ENCODE measurements at places on chromosomes 3 and 15. TPM values are rescaled to one million over a fixed set of nuclear protein-coding genes. Genes with fewer than 3 reads are reported as not detected.

The TMEM39A gene
- 29.3 TPM for total RNA-seq

DNA sequence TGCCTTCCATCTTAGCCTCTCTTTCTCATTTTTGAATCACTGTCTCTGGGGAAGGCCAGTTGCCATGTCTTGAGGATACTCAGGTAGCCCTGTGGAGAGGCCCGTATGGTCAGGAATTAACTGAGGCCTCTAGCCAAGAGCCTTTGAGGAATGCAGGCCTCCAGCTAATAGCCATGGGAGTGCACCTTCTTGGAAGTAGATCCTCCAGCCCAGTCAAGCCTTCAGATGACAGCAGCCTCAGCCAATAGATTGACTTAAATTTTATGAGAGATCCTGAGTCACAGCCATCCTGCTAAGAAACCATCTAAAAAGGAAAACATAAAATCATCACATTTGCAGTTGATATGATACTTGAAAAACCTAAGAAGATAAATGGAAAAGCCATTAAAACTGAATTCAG lies 112.5 kb upstream of the BNIP2 start:
- H3K4me1 ChIP-seq, result no peaks in the 10 kb centered on the region
- no peaks in the 10 kb centered on the region for H3K36me3 ChIP-seq
- no peak overlapping the region for H3K27ac ChIP-seq
- DNase-seq, result no peak

DNA sequence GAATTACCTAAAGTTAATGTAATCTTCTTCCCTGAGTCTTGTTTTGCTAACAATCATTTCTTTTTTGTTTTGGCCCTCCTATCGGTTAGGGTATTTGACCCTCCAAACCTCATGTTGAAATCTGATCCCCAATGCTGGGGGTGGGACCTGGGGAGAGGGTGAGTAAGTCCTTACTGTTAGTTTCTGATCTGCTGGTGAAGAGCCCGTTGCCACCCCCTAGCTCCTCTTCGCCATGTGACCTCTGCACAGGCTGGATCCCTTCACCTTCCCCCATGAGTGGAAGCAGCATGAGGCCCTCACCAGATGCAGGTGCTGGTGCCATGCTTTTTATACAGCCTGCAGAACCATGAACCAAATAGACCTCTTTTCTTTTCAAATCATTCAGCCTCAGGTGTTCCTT lies 62.8 kb upstream of the ADCY5 start:
- H3K36me3 ChIP-seq, result peaks cover 24% of the 10 kb centered on the region
- H3K27me3 ChIP-seq, result no peaks in the 10 kb centered on the region
- H3K4me3 ChIP-seq, result no peak overlapping the region
- no peaks in the 10 kb centered on the region for H3K4me1 ChIP-seq

The TERC gene
- 45.8 TPM for total RNA-seq

The CYP19A1 gene
- 5.0 TPM for total RNA-seq

DNA sequence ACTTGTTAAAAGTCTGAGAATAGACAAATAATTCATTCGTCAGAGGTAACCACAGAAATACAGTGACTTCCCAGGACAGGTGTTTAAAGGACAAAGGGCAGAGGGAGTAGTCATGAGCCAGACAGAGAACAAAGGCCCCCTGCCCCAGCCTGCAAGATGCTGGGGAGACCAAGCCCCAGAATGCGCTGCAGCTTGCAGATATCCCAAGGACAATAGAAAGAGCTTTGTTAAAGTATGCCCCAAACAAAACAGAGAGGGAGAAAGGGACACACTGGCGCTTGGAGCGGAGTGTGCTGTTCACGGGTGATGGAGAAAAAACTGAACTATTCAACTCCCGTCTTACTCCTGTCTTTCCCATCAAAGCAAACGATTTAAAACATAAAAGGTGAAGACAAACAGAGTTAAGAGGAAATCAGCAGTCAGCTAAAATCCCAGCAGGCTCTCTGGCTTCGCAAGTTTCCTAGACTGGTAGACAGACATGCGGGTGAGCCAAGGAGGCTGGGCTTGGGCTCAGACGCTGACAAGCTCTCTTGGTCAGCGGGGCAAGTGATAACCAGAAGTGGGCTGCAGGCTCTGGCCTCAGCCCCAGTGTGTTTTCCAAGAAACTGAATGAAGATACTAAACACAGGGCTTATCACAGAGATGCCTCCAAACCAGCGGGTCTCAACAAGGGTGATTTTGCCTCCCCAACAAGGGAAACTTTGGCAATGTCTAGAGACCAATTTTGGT lies 130.1 kb downstream of the UACA start:
- no peak for DNase-seq
- H3K27me3 ChIP-seq, result no peaks in the 10 kb centered on the region
- no peak overlapping the region for H3K27ac ChIP-seq
- H3K36me3 ChIP-seq, result no peaks in the 10 kb centered on the region
- H3K4me3 ChIP-seq, result no peak overlapping the region

DNA sequence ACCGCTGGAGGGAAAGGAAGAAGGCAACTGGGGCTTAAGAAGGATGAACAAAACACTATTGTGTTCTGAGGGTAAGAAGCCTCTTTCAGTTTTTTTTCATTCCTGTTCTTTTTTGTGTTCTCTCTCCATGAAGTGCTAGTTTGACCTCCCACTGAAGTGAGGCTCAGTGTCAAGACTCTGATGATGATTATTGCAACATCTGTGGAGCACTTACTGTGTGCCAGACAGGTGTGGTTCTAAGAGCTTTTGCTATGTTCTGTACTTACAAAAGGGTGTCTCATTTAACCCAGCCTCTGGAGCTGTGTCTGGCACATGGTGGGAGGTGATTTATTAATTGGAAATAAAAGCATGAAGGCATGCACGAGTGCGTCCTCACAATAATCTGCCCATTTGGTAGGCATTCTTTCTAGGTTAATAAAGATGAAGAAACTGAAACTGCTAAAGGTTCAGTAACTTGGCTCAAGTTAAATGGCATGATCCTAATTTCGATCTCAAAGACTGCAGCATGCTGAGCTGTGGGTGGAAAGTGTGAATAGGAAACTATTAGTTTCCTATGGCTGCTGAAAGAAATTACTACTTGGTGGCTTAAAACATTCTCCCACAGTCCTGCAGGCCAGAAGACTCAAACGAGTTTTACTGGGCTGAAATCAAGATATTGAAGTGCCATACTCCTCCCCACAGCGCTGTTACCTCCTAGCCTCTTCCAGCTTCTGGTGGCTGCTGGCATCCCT lies 38.5 kb upstream of the VEPH1 start:
- no peaks in the 10 kb centered on the region for H3K36me3 ChIP-seq
- H3K27me3 ChIP-seq, result no peaks in the 10 kb centered on the region
- H3K4me1 ChIP-seq, result peaks cover 23% of the 10 kb centered on the region
- DNase-seq, result no peak
- no peak overlapping the region for H3K4me3 ChIP-seq

DNA sequence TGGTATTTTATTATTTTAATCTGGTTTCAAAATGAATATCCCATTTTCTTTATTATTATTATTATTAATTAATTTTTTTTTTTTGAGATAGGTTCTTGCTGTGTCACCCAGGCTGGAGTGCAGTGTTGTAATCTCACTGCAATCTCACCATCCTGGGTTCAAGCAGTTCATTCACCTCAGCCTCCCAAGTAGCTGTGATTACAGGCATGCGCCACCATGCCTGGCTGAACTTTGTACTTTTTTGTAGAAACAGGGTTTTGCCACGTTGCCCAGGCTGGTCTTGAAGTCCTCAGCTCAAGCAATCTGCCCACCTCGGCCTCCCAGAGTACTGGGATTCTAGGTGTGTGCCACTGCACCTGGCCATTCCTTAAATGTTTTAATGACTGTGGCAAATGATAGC lies 28.6 kb downstream of the DAG1 start:
- H3K36me3 ChIP-seq, result no peaks in the 10 kb centered on the region
- H3K27ac ChIP-seq, result no peak overlapping the region
- no peak for DNase-seq
- peaks cover 24% of the 10 kb centered on the region for H3K4me1 ChIP-seq

- H3K36me3 ChIP-seq, result peaks cover 4% of the 10 kb centered on the region
- DNase-seq, result no peak
- no peak overlapping the region for H3K27ac ChIP-seq
- H3K4me3 ChIP-seq, result no peak overlapping the region
Measured at GRCh38 chr3:37130984-37131859, 43.2 kb downstream of the LRRFIP2 start.

GRCh38 chr3:11305509-11305908 lies 33.3 kb downstream of the ATG7 start:
- H3K27ac ChIP-seq, result no peak overlapping the region
- no peak overlapping the region for H3K4me3 ChIP-seq
- peaks cover 10% of the 10 kb centered on the region for H3K4me1 ChIP-seq
- DNase-seq, result no peak
- peaks cover 65% of the 10 kb centered on the region for H3K36me3 ChIP-seq

The ITPKA gene
- not detected for total RNA-seq

The PROK2 gene
- total RNA-seq, result not detected

DNA sequence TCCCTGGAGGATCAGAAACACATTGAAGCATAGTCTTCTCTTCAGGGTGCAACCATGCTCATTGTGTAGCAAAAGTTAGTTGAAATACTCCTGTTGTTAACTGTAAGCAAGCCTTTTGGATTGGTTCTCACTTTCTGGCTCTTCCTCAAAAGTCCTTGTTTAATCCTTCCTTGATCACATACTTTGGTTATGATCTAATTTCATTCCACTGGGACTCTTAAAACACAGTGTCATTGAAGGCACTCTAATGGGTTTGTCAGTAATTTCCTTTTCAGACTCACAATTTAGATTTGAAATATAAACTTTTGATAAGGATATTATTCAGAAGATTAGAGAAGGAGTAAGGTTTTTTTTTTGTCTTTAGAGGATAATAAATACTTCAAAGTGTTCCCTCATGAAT lies 451.7 kb upstream of the SGO1 start:
- no peaks in the 10 kb centered on the region for H3K36me3 ChIP-seq
- no peaks in the 10 kb centered on the region for H3K27me3 ChIP-seq
- H3K4me3 ChIP-seq, result no peak overlapping the region
- no peak overlapping the region for H3K27ac ChIP-seq

DNA sequence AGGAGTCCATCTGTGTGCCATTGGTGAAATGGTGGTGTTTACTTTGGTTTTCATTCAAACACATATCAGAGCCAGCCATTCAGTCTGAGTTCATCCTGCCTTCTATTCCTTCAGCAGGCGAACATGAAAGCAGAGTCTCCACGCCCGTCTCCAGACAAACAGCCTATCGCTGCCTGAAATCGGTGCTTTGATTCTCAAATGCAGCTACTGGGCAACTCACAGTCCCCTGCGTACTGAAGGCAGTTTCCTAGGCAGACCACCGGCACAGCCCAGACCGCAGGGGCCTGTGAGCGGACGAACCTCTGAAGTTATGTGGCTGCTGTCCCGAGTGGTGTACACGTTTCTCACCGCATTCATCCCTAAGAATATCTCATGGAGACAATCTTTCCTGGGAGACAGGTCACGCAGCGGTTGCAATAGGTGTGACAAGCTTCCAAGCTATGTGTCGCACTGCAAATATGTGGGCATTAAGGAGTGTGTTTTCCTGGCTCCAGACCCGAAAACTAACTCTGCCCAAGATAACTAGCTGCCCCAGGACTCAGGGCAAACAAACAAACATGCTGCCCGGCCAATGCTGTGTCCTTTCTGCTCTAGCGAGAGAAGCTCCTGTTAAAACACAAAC lies 16.9 kb upstream of the RYR3 start:
- DNase-seq, result no peak
- H3K27me3 ChIP-seq, result no peaks in the 10 kb centered on the region
- no peak overlapping the region for H3K27ac ChIP-seq
- H3K36me3 ChIP-seq, result no peaks in the 10 kb centered on the region
- no peak overlapping the region for H3K4me3 ChIP-seq

The ADAMTS17 gene
- 4.2 TPM for total RNA-seq

- H3K4me3 ChIP-seq, result peak overlapping the region; percentile 76
- H3K36me3 ChIP-seq, result no peaks in the 10 kb centered on the region
- DNase-seq, result peak; percentile 74
- peak overlapping the region; percentile 90 for H3K27ac ChIP-seq
- no peaks in the 10 kb centered on the region for H3K27me3 ChIP-seq
Measured at GRCh38 chr3:136818191-136818768, 646 bp upstream of the SLC35G2 start.

DNA sequence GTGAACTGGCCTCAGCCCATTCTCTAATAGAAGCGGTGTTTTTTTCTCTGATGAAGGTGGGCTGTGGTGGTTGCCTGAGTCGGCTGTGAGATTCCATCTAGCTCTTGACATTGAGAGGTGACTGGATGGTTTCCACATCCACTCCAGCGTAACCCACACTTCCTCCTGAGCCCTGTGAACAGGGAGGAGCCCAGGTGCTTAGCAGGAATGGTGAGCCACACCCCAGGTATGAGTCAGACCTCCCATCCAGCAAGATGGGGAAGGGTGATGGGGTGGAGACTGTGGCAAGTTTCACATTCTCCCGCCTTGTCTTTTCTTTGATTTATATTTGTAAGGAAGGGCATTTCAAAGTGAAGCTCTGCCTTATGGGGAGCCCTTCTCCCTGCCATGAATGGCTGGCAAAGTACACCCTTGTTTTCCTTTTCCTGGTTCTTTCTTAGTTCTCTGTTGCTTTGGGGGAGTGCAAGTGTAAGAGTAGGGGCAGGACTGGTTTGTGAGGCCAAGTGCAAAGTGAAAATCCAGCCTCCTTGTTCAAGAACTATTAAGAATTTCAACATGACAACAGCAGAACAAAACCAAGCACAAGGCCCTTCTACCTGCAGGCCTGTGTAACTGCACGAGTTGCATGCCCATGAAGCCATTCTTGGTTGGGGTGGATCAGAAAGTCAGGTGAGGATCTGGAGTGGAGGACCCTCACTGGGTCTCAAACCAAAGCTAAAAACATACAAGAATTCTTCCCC lies 4.6 kb upstream of the TPRG1 start:
- peak overlapping the region; percentile 81 for H3K27ac ChIP-seq
- H3K4me3 ChIP-seq, result no peak overlapping the region
- no peaks in the 10 kb centered on the region for H3K36me3 ChIP-seq

DNA sequence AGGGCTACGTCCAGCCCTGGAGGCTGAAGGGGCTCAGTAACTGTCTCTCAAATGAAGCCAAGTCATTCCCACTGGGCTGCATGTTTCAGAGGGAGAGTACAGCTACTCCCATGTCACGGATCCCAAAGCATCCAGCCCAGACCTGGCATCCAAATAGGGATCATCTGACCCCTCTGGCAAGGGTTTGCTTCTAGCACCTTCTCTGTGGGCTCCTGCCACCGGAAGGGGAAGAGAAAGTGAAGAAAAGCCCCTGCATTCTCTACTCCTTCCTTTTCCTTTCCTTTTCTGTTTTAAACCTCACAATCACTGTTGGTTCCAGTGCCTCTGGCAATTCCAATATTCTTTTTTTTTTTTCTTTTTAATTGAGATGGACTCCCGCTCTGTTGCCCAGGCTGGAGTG lies 64.5 kb upstream of the CTSH start:
- no peaks in the 10 kb centered on the region for H3K27me3 ChIP-seq
- DNase-seq, result no peak
- no peaks in the 10 kb centered on the region for H3K36me3 ChIP-seq
- H3K27ac ChIP-seq, result no peak overlapping the region
- no peak overlapping the region for H3K4me3 ChIP-seq

DNA sequence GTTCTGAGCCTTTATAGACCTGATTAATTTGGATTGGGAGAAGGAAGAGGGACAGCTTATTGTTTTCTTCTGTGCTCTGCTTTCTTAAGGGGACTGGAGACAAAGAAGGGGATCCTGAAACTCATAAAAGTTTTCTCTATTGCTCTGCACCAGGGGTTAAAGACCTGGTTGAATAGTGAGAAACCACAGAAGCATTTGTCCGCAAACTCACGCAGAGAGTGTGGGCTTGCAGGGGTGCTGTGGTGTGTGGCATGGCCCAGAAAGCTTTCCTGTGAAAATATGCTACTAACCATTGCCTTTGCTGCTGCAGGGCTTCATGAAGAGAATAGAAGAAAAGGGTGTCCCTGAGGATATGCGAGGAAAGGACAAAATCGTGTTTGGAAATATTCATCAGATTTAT lies 73.1 kb upstream of the UMPS start:
- H3K36me3 ChIP-seq, result peaks cover 18% of the 10 kb centered on the region
- H3K27ac ChIP-seq, result no peak overlapping the region
- DNase-seq, result no peak
